Activated T-helper 1 cell treated with Interleukin-2 at 50 U/mL for 16 hours (primary cell): ENCODE measurements at places on chromosomes 3 and 15.

DNA sequence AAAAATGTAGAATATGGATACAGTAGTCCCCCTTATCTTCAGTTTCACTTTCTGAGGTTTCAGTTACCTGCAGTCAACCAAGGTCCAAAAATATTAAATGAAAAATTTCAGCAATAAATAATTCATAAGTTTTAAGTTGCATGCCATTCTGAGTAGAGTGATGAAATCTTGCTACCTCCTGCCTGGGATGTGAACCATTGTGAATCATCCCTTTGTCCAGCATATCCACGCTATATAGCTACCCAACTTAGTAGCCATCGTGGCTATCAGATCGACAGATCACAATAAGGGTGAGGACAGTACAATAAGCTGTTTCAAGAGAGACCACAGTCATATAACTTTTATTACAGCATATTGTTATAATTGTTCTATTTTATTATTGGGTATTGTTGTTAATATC, 1.2 kb upstream of the LARS2 start:
- no peak for DNase-seq

GRCh38 chr15:73935547-73935946, 9.3 kb downstream of the LOXL1 start:
- DNase-seq, result no peak

GRCh38 chr3:45626096-45626887, 31.7 kb downstream of the LIMD1 start:
- DNase-seq, result no peak

GRCh38 chr15:67158367-67158766, 93.0 kb downstream of the SMAD3 start:
- DNase-seq, result no peak
